Heart right ventricle (tissue), 16 donors: ENCODE measurements at places on chromosomes 16 and 17. TPM values are rescaled to one million over a fixed set of nuclear protein-coding genes. Genes with fewer than 3 reads are reported as not detected.

GRCh38 chr16:85825326-85825725 is 25.8 kb downstream of the COX4I1 start:
- no peak for DNase-seq
- no peak overlapping the region for H3K27ac ChIP-seq
- no peaks in the 10 kb centered on the region for H3K36me3 ChIP-seq
- no peaks in the 10 kb centered on the region for H3K27me3 ChIP-seq
- H3K4me3 ChIP-seq = no peak overlapping the region

GRCh38 chr17:29590411-29591145 is 1.1 kb upstream of the GIT1 start:
- no peaks in the 10 kb centered on the region for H3K36me3 ChIP-seq
- DNase-seq = peak; percentile 15
- peak overlapping the region; percentile 92 for H3K27ac ChIP-seq

GRCh38 chr16:89037261-89038152 is 56.1 kb upstream of the ACSF3 start:
- H3K4me1 ChIP-seq = peaks cover 4% of the 10 kb centered on the region
- no peaks in the 10 kb centered on the region for H3K36me3 ChIP-seq
- H3K27ac ChIP-seq = no peak overlapping the region
- H3K27me3 ChIP-seq = peaks cover 75% of the 10 kb centered on the region
- peak; percentile 26 for DNase-seq

Gene MAP2K4
- 27.6 TPM for total RNA-seq

Gene ZG16B
- total RNA-seq = not detected

DNA sequence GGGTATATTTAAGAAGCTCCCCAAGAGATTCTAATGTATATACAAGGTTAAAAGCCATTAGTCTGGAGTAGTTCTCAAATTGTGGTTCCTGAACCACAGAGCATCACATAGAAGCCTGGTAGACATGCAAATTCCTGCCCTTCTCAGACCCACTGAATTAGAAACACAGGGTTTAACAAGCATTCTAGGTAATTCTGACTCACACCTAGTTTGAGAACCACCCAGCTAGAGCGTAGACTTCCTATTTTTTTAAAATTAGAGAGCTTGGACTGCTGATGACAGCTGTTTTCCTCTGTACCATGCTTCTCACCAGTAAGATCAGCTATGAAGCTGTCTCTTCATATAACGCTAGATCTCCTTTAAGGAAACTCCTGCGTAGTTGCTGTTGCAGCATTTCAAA is 50.6 kb downstream of the HS3ST3B1 start:
- H3K4me1 ChIP-seq = no peaks in the 10 kb centered on the region
- H3K27me3 ChIP-seq = peaks cover 9% of the 10 kb centered on the region
- H3K27ac ChIP-seq = no peak overlapping the region
- H3K36me3 ChIP-seq = no peaks in the 10 kb centered on the region
- H3K4me3 ChIP-seq = no peak overlapping the region

DNA sequence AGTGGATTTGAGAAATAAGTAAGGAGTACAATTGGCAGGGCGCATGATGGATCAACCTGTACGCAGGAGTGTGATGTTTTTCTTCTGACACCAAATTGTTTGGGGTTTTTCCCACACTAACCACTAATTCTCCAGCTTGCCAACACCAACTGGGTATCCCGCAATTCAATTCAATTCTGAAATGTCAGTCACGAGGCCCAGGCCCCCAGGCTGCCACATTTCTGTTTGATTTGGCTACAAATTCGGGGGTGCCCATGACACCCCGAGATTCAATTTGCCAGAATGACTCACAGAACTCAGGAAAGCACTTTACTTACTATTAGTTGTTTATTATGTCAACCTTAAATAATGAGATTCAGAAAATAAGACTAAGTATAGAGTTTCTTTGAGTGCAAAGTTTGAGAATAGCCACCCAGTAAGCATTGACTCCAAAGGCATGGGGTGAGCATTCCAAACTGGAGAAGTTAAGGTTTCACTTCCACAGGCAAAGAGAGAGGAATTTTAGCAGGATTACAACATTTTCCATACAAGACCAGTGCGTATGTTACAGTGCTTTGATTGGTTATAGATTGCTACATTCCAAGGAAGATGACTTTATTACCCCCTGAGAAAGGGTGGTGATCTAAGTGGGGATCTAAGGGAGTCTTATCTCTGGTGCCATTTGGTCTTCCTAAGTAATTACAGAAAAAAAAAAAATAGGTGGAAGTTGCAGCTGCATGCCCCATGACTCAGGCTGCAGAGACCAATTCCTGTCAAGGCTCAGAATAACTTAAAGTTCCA is 11.5 kb downstream of the SLC46A1 start:
- H3K36me3 ChIP-seq = peaks cover 16% of the 10 kb centered on the region
- no peaks in the 10 kb centered on the region for H3K27me3 ChIP-seq
- H3K4me3 ChIP-seq = no peak overlapping the region
- no peak overlapping the region for H3K27ac ChIP-seq

DNA sequence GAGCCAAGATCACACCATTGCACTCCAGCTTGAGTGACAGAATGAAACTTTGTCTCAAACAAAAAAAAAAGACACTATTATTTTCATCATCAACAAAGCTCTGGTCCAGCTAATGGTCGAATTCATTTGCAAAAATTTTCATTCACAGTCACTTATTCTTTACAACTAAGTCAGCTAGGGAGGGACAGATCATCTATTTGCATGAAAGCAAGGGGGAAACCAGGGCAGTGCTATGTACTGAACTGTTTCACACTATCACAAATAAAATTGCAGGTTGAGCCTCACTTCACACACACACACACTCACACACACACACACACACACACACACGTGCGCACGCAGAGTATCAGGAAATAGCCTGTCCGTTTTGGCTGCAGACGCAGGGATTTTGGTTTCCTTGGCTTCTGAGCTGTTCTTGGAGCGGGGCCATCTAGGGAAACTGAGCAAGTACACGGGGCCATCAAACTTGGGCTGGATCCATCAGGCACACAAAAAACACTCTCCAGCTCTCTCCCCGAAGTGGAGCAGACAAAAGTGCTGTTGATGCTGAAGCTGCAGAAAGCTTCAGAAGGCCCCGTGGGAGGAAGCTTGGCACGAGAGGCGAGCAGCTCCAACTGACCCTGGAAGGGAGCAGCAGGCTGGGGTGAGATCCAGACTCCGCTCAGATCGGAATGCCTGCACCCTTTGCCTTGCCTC is 44.3 kb upstream of the HELZ start:
- no peak overlapping the region for H3K27ac ChIP-seq
- no peak overlapping the region for H3K4me3 ChIP-seq
- peak; percentile 87 for DNase-seq
- no peaks in the 10 kb centered on the region for H3K36me3 ChIP-seq
- H3K4me1 ChIP-seq = peaks cover 3% of the 10 kb centered on the region

DNA sequence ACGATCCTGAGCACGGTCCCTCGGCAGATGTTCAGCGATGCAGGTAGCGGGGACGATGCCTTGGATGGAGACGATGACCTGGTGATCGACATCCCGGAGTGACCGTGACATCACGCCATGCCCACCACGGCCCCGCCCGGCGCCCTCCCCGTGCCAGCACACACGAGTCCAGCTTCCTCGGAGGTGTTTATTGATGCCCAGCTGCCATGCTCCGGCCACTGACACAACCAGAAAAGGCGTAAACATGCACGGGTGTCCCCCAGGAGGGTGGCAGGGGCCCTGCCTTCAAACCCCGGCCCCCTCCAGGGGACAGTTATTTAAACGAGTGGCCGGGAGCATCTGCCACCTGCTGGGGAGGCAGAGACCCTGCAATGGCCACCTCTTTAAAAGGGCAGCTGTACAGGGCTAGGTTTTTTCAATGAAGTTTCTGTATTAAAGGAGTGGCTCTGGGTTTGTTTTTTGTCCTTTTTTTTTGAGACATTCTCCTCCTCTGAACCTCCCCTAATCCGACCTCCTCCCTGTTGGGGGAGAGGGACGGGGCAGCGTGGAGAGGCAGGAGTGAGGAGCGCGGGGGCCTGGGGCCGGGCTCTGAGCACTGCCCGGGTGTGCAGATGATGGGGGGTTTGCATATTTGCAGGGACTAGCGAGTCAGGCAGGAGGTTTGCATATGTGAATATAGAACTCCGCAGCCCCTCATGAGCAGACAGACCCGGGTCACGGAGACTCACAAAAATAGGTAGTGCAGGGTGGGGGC is 5.3 kb downstream of the DOC2A start:
- no peak overlapping the region for H3K27ac ChIP-seq
- peaks cover 4% of the 10 kb centered on the region for H3K4me1 ChIP-seq
- H3K27me3 ChIP-seq = peaks cover 21% of the 10 kb centered on the region
- DNase-seq = no peak

- no peak overlapping the region for H3K4me3 ChIP-seq
- H3K27me3 ChIP-seq = no peaks in the 10 kb centered on the region
- peaks cover 8% of the 10 kb centered on the region for H3K36me3 ChIP-seq
- no peak for DNase-seq
- H3K4me1 ChIP-seq = peaks cover 42% of the 10 kb centered on the region
- H3K27ac ChIP-seq = no peak overlapping the region
Measured at GRCh38 chr16:3836641-3837040, 43.9 kb downstream of the CREBBP start.

Gene TUBB3
- total RNA-seq = 0.89 TPM

Gene TERF2IP
- total RNA-seq = 65.1 TPM

GRCh38 chr17:40516581-40517285 is 15.3 kb upstream of the TNS4 start:
- DNase-seq = no peak
- peaks cover 16% of the 10 kb centered on the region for H3K4me1 ChIP-seq
- no peaks in the 10 kb centered on the region for H3K36me3 ChIP-seq
- no peak overlapping the region for H3K4me3 ChIP-seq
- H3K27me3 ChIP-seq = no peaks in the 10 kb centered on the region
- no peak overlapping the region for H3K27ac ChIP-seq

Gene ZMYND15
- total RNA-seq = 0.15 TPM

DNA sequence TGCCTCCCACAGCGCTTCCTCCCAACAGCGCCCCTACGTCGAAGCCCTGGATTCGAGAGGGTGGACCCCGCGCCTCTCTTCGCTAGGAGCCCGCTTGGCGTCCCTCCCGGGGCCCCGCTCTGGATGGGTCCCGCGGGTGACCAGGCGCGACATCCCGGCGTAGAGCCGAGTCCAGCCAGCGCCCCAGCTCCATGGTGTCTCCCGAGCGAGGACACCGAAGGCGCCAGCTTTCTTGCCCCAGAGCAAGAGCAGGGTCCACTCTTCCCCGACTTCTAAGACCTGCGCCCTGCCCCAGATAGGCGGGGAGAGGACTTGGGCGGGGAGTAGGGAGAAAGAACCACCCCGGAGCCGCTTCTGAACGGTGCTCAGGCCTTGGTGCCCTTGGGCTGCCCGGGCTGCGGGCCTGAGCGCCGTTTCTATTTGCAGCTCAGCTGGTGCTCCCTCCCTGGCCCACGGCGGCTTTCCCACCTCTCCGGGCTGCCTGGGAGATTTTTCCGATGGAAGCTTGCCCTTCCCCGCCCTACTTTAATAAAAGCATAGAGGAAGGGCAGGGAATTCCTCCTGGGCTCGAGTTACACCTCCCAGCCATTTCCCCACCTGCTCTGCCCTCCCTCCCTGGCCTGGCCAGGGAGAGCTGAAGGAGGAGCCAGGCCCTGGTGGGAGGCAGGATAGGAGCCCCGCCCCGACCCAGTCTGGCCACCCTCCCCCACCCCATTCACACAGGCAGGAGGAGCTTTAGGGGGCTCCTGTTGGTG is 1.8 kb downstream of the MMP15 start:
- peak; percentile 68 for DNase-seq
- H3K27me3 ChIP-seq = no peaks in the 10 kb centered on the region
- H3K4me1 ChIP-seq = peaks cover 83% of the 10 kb centered on the region
- H3K36me3 ChIP-seq = no peaks in the 10 kb centered on the region
- peak overlapping the region; percentile 81 for H3K4me3 ChIP-seq
- H3K27ac ChIP-seq = peak overlapping the region; percentile 93

DNA sequence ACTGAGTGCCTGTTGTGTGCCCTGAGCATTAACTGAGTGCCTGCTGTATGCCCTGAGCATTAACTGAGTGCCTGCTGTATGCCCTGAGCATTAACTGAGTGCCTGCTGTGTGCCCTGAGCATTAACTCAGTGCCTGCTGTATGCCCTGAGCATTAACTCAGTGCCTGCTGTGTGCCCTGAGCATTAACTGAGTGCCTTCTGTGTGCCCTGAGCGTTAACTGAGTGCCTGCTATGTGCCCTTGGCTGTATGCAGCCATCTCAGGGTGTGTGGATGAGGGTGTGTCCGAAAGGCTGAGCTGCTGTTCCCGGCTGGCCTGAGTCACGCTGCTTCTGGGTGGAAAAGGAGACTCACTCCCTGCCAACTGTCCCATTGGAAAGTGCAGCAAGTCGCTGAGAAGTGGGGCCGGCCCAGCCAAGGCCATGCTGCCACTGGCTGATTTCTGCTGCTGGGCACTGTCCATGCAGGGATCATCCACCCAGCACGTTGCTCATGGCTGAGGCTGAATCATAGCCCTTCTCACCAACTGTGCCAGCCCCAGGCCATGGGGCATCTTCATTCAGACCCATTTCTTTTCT is 113.8 kb downstream of the OR1D5 start:
- peak; percentile 46 for DNase-seq
- no peak overlapping the region for H3K27ac ChIP-seq
- H3K36me3 ChIP-seq = no peaks in the 10 kb centered on the region
- no peak overlapping the region for H3K4me3 ChIP-seq

Gene FAM20A
- total RNA-seq = 4.6 TPM

DNA sequence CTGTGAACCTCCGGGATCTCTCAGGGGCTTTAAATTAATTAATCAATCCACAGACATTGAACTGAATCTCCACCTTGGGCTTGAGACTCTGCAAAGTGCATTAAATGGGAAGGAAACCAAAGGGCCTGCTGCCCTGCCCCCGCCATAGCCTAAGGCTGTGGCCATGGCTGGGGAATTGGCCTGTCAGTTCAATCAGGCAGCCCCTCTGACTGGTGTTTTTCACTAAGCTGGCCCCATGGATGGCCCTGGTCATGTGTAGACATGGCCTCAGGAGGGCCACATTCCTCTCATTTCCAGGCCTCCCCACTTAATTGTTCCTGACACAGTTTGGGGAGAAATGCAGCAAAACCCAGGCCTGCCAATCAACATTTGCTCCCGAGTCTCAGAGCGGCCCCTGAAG is 499.8 kb downstream of the WWOX start:
- H3K36me3 ChIP-seq = no peaks in the 10 kb centered on the region
- DNase-seq = no peak
- no peak overlapping the region for H3K27ac ChIP-seq
- no peaks in the 10 kb centered on the region for H3K4me1 ChIP-seq

DNA sequence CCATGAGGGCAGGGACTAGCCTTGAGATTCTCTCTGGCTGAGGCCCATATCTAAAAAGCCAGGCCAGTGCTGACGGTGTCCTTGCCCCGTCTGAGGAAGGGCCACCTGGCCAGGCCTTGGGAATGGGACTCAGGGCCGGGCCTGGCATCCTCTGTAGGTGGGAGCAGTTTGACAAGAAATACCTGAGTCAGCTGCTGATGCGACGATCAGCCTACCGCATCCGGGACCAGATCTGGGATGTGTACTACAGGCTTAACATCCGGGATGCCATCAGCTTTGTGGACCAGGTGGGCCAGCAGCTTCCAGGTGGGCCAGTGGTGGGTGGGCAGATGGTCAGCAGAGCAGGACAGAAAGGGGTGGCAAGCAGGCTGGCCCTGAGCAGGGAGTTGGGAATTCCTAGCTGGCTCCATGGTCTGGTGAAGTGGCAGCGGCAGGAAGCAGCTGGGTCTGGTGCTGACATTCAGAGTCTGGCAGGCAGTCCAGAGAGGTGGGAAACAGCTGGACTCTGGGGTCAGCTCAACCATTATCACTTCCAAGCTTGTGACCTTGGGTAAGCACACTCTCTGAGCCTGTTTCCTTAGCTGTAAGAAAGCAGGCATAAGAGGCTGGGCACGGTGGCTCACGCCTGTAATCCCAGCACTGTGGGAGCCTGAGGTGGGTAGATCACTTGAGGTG is 9.5 kb downstream of the SLC9A5 start:
- no peak overlapping the region for H3K4me3 ChIP-seq
- H3K27ac ChIP-seq = no peak overlapping the region
- no peaks in the 10 kb centered on the region for H3K27me3 ChIP-seq
- H3K4me1 ChIP-seq = no peaks in the 10 kb centered on the region
- H3K36me3 ChIP-seq = no peaks in the 10 kb centered on the region
